NCI-H510A treated with DMSO at 0.1 percent for 48 hours (cell line): ENCODE measurements at places on chromosomes 1 and 21.

DNA sequence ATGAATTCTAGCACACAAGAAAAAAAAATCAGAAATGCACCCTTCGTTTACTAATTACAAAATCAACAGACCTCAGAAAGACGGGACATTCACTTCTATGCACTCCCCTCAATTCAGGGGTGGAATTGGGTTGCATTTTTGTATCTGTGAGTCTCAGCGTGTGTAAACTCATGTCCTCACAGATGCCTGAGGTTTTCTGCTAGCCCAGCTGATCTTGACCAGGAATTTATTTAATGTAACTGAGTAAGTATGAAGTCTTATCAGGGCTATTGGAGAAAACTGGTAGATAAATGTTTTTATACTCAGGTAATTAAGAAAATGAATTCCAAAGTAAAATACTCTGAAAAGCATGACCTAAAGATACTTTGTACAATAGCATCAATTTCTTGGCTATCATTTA, 167.7 kb downstream of the RUNX1 start:
- DNase-seq = no peak

DNA sequence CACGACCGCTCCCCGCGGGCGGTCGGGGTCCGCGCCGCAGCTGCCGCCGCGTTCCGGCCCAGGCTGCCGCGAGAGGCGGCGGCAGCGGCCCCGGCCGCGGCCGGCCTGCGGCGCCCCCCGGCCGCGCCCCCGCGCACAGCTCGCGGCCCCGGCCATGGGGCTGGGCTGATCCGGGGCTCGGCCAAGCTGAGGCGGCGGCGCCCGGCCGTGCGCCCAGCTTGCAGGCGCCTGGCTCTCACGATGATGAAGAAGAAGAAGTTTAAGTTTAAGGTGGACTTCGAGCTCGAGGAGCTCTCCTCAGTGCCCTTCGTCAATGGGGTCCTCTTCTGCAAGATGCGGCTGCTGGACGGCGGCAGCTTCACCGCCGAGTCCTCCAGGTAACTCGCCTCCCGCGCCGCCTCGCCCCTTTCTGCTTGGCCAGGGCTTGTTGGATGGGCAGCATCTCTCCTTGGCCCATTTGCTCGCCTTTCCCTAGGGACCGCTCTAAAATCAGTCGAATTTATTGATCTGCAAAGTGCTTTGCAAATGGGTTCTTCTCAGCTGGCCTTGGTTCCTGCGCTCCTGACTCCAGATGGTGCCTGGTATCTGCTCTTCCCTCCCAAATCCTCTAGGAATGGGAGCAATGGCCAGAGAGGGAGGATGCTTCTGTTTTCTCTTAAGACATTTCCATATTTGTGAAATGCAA, 431 bp downstream of the EEIG2 start:
- DNase-seq = peak; percentile 68

GRCh38 chr1:204176049-204176448, 9.9 kb upstream of the REN start:
- no peak for DNase-seq

- no peak for DNase-seq
Observed at GRCh38 chr1:80534606-80535360, 1266.0 kb upstream of the ADGRL2 start.

- DNase-seq = no peak
Observed at GRCh38 chr1:7915826-7916500, 24.7 kb downstream of the TNFRSF9 start.

DNA sequence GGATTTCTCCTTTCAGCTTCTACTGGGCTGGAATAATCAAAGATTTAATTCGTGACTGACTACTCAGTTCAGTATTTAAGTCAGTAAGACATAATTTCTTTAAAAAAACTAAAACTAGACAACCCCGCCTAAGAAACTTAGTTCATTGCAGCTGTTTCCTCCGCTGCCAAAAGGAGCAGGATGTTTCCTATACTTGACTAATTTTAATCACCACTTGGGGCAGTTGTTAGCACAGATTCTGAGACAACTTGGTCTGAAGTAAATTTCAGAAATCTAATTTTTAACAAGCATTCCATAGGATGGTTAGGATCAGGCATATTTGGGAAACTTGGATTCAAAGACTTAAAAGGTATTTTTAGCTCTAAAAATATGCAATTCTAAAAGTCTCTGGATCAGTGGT, 34.0 kb downstream of the EPRS1 start:
- DNase-seq = no peak

DNA sequence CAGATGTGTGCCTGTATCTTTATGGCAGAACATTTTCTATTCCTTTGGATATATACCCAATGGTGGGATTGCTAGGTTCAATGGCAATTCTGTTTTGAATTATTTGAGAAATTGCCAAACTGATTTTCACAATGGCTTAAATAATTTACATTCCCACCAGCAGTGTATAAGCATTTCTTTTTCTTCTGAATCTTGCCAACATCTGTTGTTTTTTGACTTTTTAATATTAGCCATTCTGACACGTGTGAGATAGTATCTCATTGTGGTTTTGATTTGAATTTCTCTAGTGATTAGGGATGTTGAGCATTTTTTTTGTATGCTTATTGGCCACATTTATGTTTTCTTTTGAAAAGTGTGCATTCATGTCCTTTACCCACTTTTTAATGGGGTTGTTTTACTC, 864.3 kb upstream of the ADAMTS5 start:
- no peak for DNase-seq

DNA sequence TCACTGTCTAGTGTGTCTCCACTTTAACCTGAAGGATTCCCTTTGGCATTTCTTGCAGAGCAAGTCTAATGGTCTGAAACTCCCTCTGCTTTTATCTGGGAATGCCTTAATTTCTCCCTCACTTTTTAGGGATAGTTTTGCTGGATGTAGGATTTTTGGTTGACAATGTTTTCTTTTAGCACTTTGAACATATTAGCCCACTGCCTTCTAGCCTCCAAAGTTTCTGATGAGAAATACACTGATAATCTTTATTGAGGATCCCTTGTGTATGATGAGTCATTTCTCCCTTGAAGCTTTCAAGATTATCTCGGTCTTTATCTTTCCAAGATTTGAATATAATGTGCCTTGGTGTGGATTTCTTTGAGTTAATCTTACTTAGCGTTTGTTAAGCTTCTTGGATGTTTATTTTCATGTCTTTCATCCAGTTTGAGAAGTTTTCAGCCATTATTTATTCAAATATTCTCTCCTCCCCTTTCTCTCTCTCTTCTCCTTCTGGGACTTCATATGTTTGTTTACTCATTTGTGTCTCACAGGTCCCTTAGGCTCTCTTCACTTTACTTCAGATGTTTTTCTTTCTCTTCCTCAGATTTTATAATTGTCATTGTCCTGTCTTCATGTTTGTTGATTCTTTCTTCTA, 53.1 kb downstream of the STYXL2 start:
- DNase-seq = no peak

- DNase-seq = no peak
Observed at GRCh38 chr1:212186427-212187207, 98.6 kb upstream of the PPP2R5A start.

DNA sequence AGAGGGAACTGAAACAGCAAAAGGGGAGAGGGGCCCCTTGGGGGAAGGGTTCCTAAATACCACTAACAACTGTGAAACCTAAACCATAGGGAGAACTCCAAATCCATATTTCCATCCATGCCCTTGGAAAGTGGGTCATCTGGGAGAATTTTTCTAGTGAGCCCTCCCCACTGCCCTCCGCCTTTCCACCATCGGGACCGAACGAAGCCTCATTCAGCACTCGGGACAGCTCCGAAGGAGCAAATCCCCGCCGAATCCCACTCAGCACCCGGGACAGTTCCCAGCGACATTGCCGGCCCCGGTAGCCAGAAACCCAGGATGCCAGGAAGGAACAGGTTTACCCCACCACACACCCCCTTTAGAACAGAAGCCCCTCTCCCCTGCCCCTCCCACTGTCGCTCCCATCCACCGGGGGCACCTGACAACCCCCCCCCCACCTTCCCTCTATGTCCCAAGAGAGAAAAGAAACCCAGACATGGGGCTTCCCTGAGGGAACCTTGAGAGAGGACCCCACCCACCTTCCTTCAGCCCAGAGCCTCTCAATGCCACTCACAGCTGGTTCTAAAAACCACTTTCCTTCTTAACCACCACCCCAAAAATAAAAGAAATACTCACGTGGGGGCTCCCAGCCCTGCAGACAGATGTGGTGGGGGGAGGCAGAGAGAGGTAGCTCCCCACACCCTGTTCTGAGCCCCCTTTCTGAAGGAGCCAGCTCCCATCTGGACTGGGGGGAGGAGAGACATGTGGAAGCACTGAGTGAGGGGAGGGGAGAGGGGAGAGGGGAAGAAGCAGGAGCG, 4.5 kb downstream of the DLGAP3 start:
- DNase-seq = no peak

GRCh38 chr1:90114521-90115141, 119.7 kb downstream of the ZNF326 start:
- DNase-seq = peak; percentile 91

GRCh38 chr1:90715309-90715708, 1.8 kb downstream of the BARHL2 start:
- no peak for DNase-seq

DNA sequence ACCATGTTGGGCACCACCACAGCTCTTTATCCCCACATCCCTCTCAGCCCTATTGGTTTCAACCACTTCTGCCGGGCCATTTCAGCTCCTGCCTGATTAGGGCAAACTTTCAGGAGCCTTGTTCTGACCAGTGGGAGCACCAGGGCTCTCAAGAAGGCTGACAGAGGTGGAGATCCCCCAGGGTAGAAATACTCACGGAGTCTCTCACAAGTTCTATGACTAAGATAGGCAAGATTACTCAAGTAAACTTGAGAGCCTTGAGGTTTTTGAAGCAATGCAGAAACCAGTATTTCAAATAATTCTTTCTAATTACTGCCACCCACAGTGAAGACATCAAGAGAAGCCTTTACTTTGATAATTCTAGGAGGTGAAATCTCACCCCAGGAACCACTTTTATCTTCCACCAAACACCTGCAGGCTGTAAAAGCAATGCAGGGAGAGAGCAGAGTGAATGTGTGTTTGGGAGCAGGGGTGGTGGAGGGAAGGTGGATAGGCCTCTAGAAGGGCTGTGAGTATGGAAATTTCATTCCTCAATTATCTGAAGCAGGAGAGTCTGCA, 6.6 kb upstream of the PTCH2 start:
- DNase-seq = no peak

GRCh38 chr1:119225265-119225664, 84.8 kb upstream of the WARS2 start:
- no peak for DNase-seq

DNA sequence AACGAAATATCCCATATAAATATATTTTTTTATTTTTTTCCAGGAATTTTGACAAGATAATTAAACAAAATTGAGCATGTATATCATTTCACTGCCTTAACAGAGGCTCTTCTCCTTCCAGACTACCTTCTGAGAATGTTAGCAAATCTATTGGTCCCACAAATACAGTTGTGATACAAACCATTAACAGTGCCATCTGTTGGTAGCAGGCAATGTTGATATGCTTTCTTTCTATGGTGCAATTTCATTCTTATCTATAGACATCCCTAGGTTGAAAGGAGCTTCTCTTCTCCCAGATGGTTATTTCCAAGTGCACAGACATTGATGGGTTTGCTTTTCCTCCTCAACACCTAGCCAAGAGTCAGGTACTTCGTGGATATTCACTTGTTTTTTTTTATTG, 303.6 kb downstream of the USH2A start:
- peak; percentile 4 for DNase-seq

- no peak for DNase-seq
Observed at GRCh38 chr1:41343790-41344699, 17.2 kb upstream of the FOXO6 start.

DNA sequence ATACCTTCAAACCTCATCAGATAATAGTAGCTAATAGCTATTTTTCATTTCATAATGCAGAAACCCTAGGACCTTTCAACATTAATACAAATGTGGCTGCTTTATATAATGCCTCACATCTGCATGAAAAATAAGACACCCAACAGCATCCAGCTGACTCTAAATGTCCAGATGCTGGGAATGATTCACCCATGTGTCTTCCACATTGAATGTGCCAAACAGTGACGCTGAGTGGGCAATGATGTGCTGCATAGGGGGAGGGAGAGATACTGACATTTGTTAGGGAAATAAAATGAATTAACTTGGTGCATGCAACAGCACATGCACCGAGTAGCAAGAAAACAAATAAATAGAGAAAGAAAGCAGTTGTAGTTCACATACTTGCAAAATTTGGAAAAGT, 199.3 kb downstream of the DSCAM start:
- no peak for DNase-seq
